Sigmoid colon (tissue), 7 donors: ENCODE measurements at places on chromosomes 7 and 10. TPM values are rescaled to one million over a fixed set of nuclear protein-coding genes. Genes with fewer than 3 reads are reported as not detected.

Gene UPK3BL2
- total RNA-seq: 3.6 TPM

Gene HOXA9
- total RNA-seq: 14.0 TPM

Gene WNT2
- 2.8 TPM for total RNA-seq

Gene CCDC7
- total RNA-seq: 44.8 TPM

Gene PDE6C
- total RNA-seq: not detected

Gene RHOBTB1
- total RNA-seq: 11.1 TPM

Gene PRPS1L1
- not detected for total RNA-seq

Gene PEX1
- 29.0 TPM for total RNA-seq

Gene DRGX
- not detected for total RNA-seq

Gene ADRB1
- 5.0 TPM for total RNA-seq

Gene CPA2
- total RNA-seq: not detected

Gene TMEM213
- total RNA-seq: not detected

Gene PIK3AP1
- total RNA-seq: 9.7 TPM

Gene ALOX5
- 25.3 TPM for total RNA-seq

Gene CNNM1
- 2.2 TPM for total RNA-seq

Gene MLXIPL
- total RNA-seq: 7.2 TPM

Gene IL15RA
- total RNA-seq: 11.9 TPM

Gene SPDYE11
- not detected for total RNA-seq

Gene MXI1
- 148 TPM for total RNA-seq

Gene RAB19
- not detected for total RNA-seq

Gene NODAL
- total RNA-seq: not detected

Gene FKBP14
- total RNA-seq: 7.7 TPM

Gene FAM25G
- total RNA-seq: not detected

Gene CCDC126
- 11.1 TPM for total RNA-seq

Gene CACNB2
- total RNA-seq: 85.3 TPM

Gene NKX1-2
- not detected for total RNA-seq

Gene PAOX
- 6.4 TPM for total RNA-seq

Gene C7orf33
- not detected for total RNA-seq

Gene KCNH2
- 80.8 TPM for total RNA-seq

Gene SLC13A1
- total RNA-seq: not detected
